GM23248 (cell line): ENCODE measurements at places on chromosomes 16 and 17. TPM values are rescaled to one million over a fixed set of nuclear protein-coding genes. Genes with fewer than 3 reads are reported as not detected.

The KRT16 gene
- 0.90 and 1.2 TPM in 2 replicates for polyA plus RNA-seq

The CEP131 gene
- polyA plus RNA-seq: 5.6 and 6.1 TPM in 2 replicates

The LPCAT2 gene
- 11.4 and 11.7 TPM in 2 replicates for polyA plus RNA-seq

The RANBP10 gene
- 5.8 and 6.1 TPM in 2 replicates for polyA plus RNA-seq

The AXIN1 gene
- polyA plus RNA-seq: 3.0 and 3.3 TPM in 2 replicates

The VASN gene
- 160 and 169 TPM in 2 replicates for polyA plus RNA-seq

The SPNS2 gene
- 0.29 TPM in 1 of 2 replicates, not detected in the other for polyA plus RNA-seq

The TBC1D3C gene
- polyA plus RNA-seq: not detected in 2 replicates

The C17orf75 gene
- 14.7 and 17.0 TPM in 2 replicates for polyA plus RNA-seq

The GRN gene
- 440 and 446 TPM in 2 replicates for polyA plus RNA-seq

The ACSM2A gene
- polyA plus RNA-seq: not detected in 2 replicates

The LITAFD gene
- not detected in 2 replicates for polyA plus RNA-seq

The ANKRD40CL gene
- not detected in 2 replicates for polyA plus RNA-seq

The EXOC3L1 gene
- 0.28 and 0.53 TPM in 2 replicates for polyA plus RNA-seq
